ENCODE measurements at places on chromosomes 1 and 21. TPM values are rescaled to one million over a fixed set of nuclear protein-coding genes. Genes with fewer than 3 reads are reported as not detected.
A peak's percentile ranks its signal among the peaks of the same experiment; 100 is the strongest.

DNA sequence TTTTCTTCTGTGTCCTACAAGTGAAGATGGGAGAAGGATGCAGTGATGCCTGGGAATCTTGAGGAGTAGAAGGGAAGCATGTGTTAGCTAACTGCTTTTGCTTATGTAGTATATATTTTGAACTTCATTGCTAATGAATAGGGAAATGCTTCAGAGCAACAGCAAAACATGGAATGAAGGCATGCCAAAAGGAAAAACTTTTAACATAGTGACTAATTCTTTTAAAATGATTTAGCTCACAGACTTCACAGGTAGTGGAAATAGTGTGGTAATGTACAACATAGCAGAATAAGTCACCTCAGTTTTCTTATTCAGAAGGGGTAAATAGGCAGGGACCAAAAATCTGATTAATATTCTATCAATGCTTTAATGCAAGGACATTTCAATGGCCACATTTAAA lies 95.5 kb downstream of the LYPLAL1 start:
- peaks cover 10% of the 10 kb centered on the region for H3K4me1 ChIP-seq
- H3K36me3 ChIP-seq = no peaks in the 10 kb centered on the region
- no peak overlapping the region for H3K27ac ChIP-seq
- DNase-seq = no peak
- H3K4me3 ChIP-seq = no peak overlapping the region
- H3K27me3 ChIP-seq = no peaks in the 10 kb centered on the region

DNA sequence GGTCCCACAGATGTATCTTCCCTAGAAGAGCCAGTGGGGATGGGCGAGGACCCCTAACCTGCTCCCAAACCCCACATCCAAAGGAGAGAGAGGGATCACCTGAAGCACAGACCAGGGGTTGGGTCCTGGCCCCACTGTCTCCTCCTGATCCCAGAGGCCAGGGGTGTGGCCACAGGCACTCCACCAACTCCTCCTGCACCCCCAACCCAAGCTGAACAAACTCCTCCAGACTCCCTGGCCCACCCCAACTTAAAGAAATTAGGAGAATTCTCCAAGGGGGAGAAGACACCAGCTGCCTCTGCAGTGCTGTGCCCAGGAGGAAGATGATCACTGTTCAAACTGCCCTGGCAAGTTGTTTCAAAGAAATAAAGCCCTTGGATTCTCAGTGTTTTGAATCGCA lies 4.5 kb upstream of the PRAMEF12 start:
- no peak overlapping the region for H3K27ac ChIP-seq
- no peaks in the 10 kb centered on the region for H3K4me1 ChIP-seq
- H3K27me3 ChIP-seq = peaks cover 2% of the 10 kb centered on the region
- no peak for DNase-seq
- no peaks in the 10 kb centered on the region for H3K36me3 ChIP-seq

- no peak for DNase-seq
- H3K4me3 ChIP-seq = no peak overlapping the region
- H3K4me1 ChIP-seq = no peaks in the 10 kb centered on the region
- no peak overlapping the region for H3K27ac ChIP-seq
- H3K27me3 ChIP-seq = peaks cover 6% of the 10 kb centered on the region
- peaks cover 35% of the 10 kb centered on the region for H3K36me3 ChIP-seq
Measured at GRCh38 chr1:31901838-31902509, 36.2 kb downstream of the PTP4A2 start.

DNA sequence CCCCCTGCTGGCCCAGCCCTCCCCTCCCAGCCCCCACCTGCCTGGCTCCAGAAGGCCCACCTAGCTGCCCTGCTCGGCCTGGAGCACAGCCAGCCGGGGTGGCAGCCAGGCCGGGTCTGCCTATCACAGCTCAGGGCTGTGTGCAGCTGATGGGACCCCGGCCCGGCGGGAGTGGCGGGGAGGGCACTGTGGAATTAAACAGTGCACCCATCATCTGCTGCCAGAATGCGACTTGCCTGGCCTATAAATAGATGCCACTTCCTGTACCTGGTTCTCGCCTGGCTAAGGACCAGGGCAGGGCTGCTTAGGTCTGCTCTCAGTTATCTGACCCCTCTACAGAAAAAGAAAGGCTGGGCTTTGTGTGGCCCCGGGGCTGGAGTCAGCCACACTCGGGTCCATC lies 98.2 kb upstream of the VAMP3 start:
- no peaks in the 10 kb centered on the region for H3K36me3 ChIP-seq
- DNase-seq = no peak
- H3K4me3 ChIP-seq = no peak overlapping the region
- peaks cover 36% of the 10 kb centered on the region for H3K27me3 ChIP-seq
- no peak overlapping the region for H3K27ac ChIP-seq

DNA sequence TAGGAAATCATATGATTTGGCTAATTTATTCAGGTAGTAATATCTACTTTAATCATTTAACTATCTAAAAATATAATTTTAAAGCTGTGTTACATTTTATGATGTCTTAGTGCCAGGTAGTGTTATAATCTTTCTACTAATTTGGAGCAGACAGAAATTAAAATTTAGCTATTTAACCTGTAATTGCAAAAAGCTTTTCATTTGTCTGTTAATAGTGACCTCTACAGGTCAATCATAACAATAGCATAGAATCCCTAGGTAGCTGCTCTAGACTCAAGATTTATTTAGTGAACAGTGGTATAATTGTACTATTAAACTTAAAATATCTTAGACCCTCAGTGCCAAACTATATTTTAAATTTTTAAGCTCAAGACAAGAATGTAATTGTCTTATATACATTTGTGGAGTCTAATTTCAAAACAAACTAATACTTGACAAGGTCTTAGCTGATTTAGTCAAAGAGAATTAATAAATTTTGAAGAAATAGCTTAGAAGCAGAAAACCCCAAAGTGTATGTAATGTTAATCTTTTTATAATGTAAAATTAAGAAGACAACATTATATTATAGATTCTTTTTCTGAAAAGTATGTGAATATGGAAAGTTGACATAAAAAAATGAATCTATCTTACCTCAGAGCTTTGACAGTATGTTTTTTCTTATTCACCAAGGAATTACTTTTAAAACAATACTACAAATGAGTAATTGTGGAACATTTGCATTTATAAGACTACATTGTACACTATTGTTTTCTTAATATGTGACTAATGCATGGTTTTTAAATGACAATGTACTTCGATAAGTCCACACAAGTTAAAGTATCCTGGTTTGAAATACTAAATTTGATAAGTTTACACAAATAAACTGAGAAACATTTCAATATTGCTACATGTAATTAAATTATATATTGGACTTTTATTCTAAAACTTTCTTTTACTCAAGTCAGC lies 64.1 kb upstream of the RNPC3 start:
- no peaks in the 10 kb centered on the region for H3K36me3 ChIP-seq
- peaks cover 26% of the 10 kb centered on the region for H3K4me1 ChIP-seq
- H3K27me3 ChIP-seq = no peaks in the 10 kb centered on the region
- H3K27ac ChIP-seq = no peak overlapping the region

DNA sequence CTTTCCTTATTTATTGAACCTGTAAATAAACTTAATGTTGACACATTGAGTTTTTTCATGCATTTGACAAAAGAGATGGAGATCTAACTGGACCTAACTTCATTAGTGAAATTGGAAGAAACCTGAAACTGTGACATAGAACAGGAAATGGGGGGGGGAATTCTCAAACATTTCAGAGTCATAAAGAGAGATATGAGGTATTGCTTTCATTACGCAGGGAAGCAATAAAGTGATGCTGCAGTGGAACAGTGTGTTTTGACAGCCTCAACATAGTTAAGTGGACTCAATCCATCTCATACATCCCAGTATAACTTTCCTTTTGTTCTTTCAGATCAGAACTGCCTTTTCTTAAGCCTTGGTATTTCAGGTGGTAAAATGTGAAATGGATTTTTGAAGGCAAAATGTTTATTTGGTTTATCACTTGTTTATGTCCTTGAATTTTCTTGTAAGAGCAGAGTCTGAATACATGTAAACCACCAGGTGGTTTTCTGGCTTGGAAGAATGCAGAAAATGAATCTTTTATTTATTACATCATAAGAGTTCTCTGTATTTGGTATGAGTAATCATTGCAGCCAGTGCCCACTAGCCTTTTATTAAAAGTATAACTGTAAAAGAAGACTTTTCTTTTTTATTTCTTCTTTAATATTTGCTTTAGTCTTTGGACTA lies 132.5 kb downstream of the ZNF326 start:
- no peaks in the 10 kb centered on the region for H3K4me1 ChIP-seq
- no peak for DNase-seq
- H3K36me3 ChIP-seq = no peaks in the 10 kb centered on the region
- no peaks in the 10 kb centered on the region for H3K27me3 ChIP-seq
- no peak overlapping the region for H3K4me3 ChIP-seq
- no peak overlapping the region for H3K27ac ChIP-seq

GRCh38 chr21:43667191-43667904 lies 8.0 kb downstream of the RRP1B start:
- H3K27ac ChIP-seq = peak overlapping the region; percentile 21
- peaks cover 14% of the 10 kb centered on the region for H3K4me1 ChIP-seq
- no peak overlapping the region for H3K4me3 ChIP-seq
- H3K36me3 ChIP-seq = peaks cover 26% of the 10 kb centered on the region
- peak; percentile 76 for DNase-seq
- no peaks in the 10 kb centered on the region for H3K27me3 ChIP-seq

DNA sequence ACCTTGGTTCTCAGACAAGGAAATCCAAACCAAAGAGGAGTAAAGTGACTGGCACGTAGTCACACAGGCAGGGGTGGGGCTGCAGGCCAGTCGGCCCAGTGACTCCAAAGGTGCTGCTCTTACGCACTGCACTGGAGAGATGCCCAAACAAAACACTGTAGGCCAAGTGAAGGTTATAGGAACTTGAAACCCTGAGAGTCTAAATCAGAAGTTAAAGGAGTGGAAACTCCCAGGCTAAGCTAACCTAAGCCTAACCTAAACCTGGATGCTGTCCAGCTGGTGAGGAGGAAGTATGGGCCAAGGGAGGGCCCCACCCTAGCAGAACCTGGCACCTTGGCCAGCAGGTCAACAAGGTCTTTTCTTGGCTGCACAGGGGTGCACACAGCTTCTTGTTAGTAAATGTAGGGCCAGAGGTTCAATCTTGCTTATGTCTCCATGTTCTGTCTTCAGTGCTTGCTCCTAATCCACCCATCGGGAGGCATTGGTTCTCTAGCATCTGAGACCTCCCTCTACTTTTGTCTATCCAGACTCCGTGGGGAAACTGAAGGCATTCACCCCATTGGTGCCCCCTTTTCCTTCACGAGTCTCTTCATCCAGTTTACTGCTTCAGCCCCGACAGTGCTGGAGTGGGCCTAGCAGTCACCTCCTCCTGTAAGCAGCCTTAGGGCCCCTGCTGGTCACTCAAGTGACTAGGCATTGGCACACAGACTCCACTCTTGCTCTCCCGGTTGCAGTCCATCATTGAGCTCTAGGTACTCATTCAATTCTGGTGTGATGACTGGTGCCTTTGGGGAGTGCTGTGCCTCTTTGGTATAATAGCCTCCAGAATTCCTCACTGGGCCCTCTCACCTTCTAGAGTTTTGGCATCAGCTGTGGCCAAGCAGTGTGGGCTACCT lies 12.9 kb upstream of the TMEM125 start:
- H3K4me1 ChIP-seq = no peaks in the 10 kb centered on the region
- peaks cover 8% of the 10 kb centered on the region for H3K36me3 ChIP-seq
- H3K27ac ChIP-seq = no peak overlapping the region
- H3K27me3 ChIP-seq = peaks cover 46% of the 10 kb centered on the region
- no peak for DNase-seq

- H3K4me3 ChIP-seq = no peak overlapping the region
- 0 out of 2 replicates have a peak, but pooled peaks cover 5% of the 10 kb centered on the region for H3K36me3 ChIP-seq
- no peaks in the 10 kb centered on the region for H3K4me1 ChIP-seq
- H3K27ac ChIP-seq = no peak overlapping the region
Measured at GRCh38 chr1:18479454-18479853, 1.3 kb upstream of the KLHDC7A start.

- H3K27me3 ChIP-seq = peaks cover 9% of the 10 kb centered on the region
- H3K4me3 ChIP-seq = no peak overlapping the region
- no peak overlapping the region for H3K27ac ChIP-seq
- H3K4me1 ChIP-seq = peaks cover 15% of the 10 kb centered on the region
- DNase-seq = no peak
Measured at GRCh38 chr1:27937524-27937836, 2.7 kb downstream of the SMPDL3B start.

GRCh38 chr1:15492596-15492995 lies 16.7 kb downstream of the CELA2B start:
- H3K4me3 ChIP-seq = no peak overlapping the region
- H3K27ac ChIP-seq = no peak overlapping the region
- H3K36me3 ChIP-seq = peaks cover 12% of the 10 kb centered on the region
- H3K27me3 ChIP-seq = no peaks in the 10 kb centered on the region
- H3K4me1 ChIP-seq = no peaks in the 10 kb centered on the region

- H3K4me1 ChIP-seq = peaks cover 43% of the 10 kb centered on the region
- no peak overlapping the region for H3K4me3 ChIP-seq
- H3K27me3 ChIP-seq = no peaks in the 10 kb centered on the region
- peaks cover 41% of the 10 kb centered on the region for H3K36me3 ChIP-seq
- DNase-seq = no peak
Measured at GRCh38 chr1:37533317-37534093, 18.9 kb upstream of the MEAF6 start.

GRCh38 chr1:84442256-84442655 lies 36.8 kb upstream of the RPF1 start:
- H3K36me3 ChIP-seq = peaks cover 8% of the 10 kb centered on the region
- H3K4me1 ChIP-seq = peaks cover 16% of the 10 kb centered on the region
- no peaks in the 10 kb centered on the region for H3K27me3 ChIP-seq

DNA sequence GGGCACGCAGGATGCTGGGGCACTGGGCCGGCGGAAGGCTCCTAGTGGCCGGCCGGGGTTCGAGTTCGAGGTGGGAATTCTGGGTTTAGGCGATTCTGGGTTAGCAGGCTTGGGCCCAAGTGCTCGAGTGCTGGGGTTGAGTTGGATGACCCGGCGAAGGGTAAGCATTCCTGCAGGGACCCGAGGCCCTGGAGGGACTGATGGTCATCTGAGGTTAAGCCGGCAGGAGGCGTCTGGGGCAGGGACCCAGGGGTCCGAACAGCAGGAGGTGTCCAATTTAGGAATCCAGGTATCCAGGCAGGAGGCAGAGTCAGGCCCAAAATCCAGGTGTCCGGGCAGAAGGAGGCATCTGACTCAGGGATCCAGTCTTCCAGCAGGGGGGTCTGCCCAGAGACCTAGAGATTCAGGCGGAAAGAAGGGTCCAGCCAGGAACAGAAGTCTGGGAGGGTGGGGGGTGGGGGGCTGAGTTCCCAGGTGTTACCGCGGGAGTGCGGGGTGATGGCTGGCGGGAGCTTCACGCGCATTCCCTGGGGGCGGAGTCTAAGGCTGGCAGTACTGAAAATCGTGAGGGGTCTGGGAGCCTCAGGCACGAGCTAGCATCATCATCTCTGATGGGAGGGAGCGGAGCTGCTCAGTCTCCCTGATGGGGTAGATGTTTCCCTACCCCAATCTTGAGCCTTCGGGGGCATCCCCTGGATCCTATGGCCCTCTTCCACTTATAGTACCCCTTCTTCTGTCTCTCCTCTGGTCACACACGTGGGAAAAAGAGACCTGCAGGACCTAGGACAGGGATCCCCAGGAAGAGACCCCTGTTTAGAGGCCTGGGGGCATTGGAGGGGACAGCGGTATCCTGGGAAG lies 585 bp downstream of the GPR3 start:
- DNase-seq = no peak
- peaks cover 36% of the 10 kb centered on the region for H3K4me1 ChIP-seq
- no peaks in the 10 kb centered on the region for H3K36me3 ChIP-seq
- no peaks in the 10 kb centered on the region for H3K27me3 ChIP-seq

Gene VWA5B1
- total RNA-seq = not detected

Gene UBE2J2
- 60.6 TPM for total RNA-seq

Gene CD247
- not detected for total RNA-seq

Gene RNU5D-1
- not detected for total RNA-seq

Gene NBPF10
- 3.4 TPM for total RNA-seq

Gene CCDC30
- total RNA-seq = 1.2 TPM

All from HFFc6 (cell line).